ENCODE measurements at places on chromosomes 6 and 20.

GRCh38 chr20:54680872-54681619 is 205.7 kb downstream of the DOK5 start:
- peak; percentile 29 for DNase-seq

DNA sequence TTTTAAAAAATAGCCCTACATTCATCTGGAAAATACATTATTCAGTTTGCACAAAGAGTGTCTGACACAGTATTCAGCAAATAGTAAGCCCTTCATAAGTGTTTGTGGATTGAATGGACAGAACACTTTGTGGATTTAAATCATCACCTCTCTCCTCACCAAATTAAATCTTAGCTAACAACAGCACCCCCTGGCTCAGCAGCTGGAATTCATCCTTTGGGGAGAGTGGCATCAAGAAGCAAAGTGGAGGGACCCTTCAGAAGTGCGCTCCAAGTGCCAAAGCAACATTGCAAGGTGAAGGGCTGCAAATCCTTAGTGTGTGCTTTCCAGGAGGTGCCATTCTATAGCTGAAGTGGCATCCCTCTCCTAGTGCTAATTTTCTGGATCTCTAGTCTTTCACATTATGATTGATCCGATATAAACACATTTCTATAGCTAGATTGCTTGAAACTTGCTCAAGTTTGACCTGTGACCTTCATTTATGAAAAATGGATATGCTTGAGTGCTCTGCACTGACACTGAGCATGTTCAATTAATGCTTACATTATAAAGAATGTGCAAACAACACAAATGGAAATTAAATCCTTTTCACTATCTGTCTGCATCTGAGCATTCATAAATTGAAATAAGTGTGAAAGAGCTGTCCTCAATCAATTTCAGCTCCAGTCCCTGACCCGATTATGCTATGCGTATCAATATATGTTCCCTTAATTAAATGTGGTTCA is 891.7 kb downstream of the C6orf118 start:
- DNase-seq, result no peak

DNA sequence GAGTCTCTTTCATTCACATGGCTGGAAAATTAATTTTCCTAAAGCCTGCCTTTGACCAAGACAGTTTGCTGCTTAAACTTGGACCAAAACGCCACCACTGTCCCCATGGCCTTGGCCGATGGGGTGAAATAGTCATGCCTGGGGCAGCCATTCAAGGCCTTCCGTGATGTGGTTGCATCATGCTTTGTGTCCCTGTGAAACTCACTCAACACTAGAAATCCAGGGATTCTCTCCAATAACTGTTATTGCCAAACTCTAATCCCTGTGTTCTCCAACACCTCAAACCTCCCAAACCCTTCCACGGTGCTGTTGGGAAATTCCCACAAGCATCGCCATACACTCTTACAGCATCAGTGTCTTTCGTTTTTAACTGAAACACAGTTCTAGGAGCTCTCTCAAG is 1.4 kb upstream of the TXNDC5 start:
- DNase-seq, result no peak

DNA sequence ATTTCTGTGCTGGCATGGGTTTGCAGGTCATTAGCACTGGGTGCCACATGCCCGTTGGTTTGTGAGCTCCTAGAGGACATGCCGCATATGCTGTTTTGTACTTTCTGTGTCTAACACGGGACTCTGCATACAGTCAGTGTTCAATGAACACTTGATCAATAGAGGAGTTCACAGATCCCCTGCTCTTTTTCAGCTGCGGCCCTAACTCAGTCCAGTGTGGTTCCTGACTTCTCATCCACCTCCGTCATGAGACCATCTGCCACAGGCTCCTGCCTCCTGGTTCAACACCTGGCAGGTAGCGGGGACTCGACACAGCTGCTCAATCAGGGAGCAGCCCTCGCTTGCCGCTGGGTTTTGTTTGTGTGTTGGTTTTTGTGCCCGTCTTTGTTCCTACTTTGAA is 13.8 kb upstream of the BMP7 start:
- no peak for DNase-seq

- no peak for DNase-seq
Measured at GRCh38 chr6:14858808-14859207, 387.1 kb upstream of the JARID2 start.
